ENCODE measurements at places on chromosomes 12 and 14. TPM values are rescaled to one million over a fixed set of nuclear protein-coding genes. Genes with fewer than 3 reads are reported as not detected.

The DIP2B gene
- total RNA-seq, result 103 TPM

The BTG1 gene
- 33.0 TPM for total RNA-seq

The SERPINA9 gene
- total RNA-seq, result not detected

The ENDOU gene
- total RNA-seq, result 3.1 TPM

The PAH gene
- total RNA-seq, result 13.8 TPM
